Caudate nucleus (tissue), 63 donors: ENCODE measurements at places on chromosomes 11 and 22.

DNA sequence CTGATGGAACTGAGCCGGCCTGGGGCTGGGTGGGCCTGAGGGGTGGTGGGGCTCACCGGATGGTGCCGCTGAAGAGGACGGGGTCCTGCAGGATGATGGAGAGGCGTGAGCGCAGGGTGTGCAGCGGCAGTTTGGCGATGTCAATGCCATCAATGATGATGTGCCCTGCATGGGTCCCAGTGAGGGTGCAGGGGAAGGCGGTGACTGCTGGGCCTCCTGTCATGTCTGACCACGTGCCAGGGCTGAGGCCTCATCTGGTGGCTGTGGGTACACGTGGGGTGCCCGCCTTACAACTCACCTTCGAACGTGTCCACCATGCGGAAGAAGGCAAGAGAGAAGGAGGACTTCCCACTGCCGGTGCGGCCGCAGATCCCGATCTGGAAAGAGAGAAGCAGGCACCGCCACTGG, 7.1 kb upstream of the KCNJ11 start:
- no peak for DNase-seq

DNA sequence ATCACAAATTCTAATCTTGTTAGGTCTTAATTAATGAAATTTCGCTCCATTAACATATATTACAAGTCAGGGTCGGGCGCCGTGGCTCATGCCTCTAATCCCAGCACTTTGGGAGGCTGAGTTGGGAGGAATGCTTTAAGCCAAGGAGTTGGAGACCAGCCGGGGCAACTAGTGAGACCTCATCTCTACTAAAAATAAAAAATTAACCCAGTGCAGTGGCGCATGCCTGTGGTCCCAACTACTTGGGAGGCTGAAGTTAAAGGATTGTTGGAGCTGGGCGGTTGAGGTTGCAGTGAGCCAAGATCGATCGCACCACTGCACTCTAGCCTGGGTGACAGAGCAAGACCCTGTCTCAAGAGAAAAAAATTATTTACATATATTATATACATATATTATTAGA, 1.9 kb downstream of the TMA7B start:
- DNase-seq: no peak

DNA sequence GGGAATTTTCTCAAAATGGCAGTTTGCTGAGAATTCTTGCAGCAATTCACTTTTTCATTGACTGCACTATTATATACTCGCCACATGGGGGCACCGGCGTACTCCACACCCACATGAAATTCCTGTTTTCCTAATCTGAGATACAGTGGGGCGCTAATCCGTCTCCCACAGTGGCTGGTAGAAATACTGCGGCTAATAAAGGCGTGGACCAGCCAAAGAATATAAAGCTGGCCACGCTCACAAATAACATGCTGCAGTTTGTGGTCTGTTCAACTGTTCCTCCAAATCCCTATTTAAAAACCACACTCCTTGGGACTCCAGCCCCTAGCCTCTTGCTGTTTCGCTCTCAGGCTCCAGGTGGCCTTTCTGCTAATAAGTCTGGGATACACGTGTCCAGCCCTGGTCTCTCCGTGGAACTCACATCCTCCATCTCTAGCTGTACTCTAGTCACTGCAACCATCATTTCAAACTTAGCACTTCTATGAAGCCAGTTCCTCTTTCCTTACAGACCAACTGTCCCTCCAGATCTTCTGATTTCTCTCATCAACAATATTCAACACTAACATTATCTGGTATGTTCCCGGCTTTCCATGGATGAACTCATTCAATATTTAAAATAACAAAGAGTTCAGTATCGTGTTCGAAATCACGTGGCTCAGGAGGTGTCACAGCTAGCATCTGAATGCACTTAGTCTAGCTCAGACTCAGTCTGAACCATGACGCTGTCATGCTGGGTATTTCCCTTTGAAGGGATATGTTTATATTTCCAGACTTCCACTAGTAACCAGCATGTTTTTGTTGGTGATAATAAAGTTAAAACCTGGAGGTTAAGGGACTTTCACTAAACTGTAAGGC, 22.0 kb downstream of the TBRG1 start:
- no peak for DNase-seq

DNA sequence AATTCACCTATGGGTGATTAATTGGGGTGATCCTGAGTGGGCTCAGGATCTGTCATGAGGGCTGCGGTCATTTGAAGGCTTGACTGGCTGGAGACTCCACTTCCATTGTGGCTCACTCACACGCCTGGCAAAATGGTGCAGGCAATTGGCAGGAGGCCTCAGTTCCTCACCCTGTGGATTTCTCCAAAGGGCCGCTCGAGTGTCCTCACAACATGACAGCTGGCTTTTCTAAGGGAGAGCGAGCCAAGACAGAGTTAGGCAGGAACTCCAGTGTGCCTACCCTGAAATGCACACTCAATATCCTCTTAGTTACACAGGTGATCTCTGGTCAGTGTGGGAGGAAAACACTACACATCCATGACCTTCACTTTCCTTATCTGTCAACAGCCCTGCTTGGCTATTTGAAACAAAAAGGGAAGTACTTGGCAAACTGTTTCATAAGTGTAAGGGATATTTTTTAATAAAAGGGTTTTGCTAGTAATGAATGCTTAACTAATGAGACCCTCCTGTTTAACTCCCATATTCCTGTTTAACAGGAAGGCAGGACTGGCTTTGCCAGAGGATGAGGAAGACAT, 25.7 kb downstream of the OSBP2 start:
- DNase-seq: no peak

DNA sequence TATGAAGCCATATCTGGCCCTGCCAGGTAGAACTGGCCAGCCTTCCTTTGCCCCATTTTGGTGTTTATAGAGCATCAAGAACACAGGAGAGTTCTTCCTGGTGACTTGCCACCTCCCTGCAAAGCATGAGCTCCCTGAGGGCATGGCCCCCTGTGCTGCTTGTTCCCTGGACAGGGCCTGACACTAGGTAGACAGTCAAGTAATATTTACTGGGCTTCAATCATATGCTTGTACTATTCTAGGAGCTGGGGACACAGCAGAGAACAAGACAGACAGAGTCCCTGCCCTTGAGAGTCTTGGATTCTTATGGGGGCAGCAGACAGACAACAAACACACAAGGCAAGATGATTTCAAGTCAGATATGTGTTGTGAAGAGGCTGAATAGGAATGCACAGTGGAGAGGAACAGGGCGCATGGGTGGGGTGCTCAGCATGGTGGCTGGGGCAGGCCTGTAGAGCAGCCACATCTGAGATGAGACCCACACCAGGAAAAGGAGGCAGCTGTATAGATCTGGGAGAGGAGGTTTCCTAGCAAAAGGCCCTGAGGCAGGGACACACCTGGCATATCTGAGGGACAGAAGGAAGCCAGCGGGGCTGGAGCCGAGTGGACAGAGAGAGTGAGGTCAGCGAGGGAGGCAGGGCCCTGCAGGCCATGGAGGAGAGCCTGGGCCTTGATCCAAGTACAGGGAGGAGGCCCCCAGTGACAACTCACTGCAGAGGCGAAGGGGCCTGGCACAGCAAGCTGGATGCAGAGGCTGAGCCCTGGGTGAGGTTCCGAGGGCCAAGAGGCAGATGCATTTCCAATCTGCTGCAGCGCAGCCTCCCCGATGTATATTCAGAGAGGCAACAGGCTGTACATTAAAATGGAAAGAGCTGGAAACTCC, 10.2 kb upstream of the CBX6 start:
- no peak for DNase-seq

GRCh38 chr11:16512899-16513241, 156.5 kb upstream of the SOX6 start:
- DNase-seq: no peak
